ENCODE measurements at places on chromosomes 6 and 20. TPM values are rescaled to one million over a fixed set of nuclear protein-coding genes. Genes with fewer than 3 reads are reported as not detected.

FAM83C gene
- not detected for total RNA-seq

RANBP9 gene
- total RNA-seq = 41.5 TPM

ETV7 gene
- total RNA-seq = not detected

CDH4 gene
- 7.8 TPM for total RNA-seq

MMP24 gene
- 2.9 TPM for total RNA-seq

RSPH3 gene
- 6.0 TPM for total RNA-seq

GPSM3 gene
- total RNA-seq = 8.0 TPM

RCAN2 gene
- 3.6 TPM for total RNA-seq

SOBP gene
- total RNA-seq = 23.0 TPM

BEND3 gene
- 24.9 TPM for total RNA-seq

SRMS gene
- total RNA-seq = not detected

SLC29A1 gene
- 54.8 TPM for total RNA-seq

BICRAL gene
- total RNA-seq = 6.2 TPM

UBE2V1 gene
- total RNA-seq = 147 TPM

TCP11 gene
- total RNA-seq = not detected

LGSN gene
- total RNA-seq = not detected

ZSCAN12 gene
- total RNA-seq = 18.0 TPM

OR12D3 gene
- not detected for total RNA-seq

UBE2C gene
- 202 TPM for total RNA-seq

PSORS1C2 gene
- not detected for total RNA-seq
